ENCODE measurements at places on chromosomes 16 and 17.

DNA sequence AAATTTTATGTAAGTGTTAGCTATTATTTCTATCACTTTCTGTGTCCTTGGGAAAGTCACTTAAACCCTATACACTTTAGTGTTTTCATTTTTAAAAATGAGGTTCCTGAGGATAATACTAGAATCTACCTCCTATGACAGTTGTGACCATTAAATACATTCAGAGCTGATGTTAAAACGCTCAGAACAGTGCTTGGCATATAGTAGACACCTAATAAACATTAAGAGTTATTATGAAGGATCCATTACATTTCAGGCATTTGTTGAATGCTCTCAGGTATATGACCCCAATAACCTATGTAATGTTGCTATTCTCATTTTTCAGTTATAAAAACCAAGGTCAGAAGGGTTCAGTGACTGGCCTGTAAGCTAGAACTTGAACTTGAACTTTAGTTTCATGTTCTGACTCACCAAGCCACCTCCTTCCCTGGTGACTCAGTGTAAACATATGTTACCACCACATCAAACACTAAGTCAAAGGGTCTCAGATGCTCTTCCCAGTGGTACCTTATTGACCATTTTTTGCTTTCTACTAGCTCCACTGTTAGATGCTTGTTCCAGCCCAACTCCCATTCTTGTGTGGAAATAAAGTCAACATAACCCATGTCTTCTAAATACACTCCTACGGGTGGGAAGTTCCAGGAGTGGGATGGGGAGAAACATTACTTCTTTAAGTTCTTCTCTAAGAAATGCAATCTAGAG is 47.6 kb downstream of the HSD17B2 start:
- H3K27me3 ChIP-seq = peaks cover 7% of the 10 kb centered on the region
- H3K4me1 ChIP-seq = no peaks in the 10 kb centered on the region
- no peak for DNase-seq

- H3K4me3 ChIP-seq = no peak overlapping the region
- H3K27ac ChIP-seq = no peak overlapping the region
- no peaks in the 10 kb centered on the region for H3K27me3 ChIP-seq
Observed at GRCh38 chr17:8574687-8575086, 55.8 kb downstream of the MYH10 start.

GRCh38 chr16:69890892-69891282 is 60.2 kb upstream of the CLEC18A start:
- peaks cover 44% of the 10 kb centered on the region for H3K36me3 ChIP-seq
- H3K27me3 ChIP-seq = no peaks in the 10 kb centered on the region
- DNase-seq = no peak
- H3K27ac ChIP-seq = no peak overlapping the region
- H3K4me1 ChIP-seq = no peaks in the 10 kb centered on the region

DNA sequence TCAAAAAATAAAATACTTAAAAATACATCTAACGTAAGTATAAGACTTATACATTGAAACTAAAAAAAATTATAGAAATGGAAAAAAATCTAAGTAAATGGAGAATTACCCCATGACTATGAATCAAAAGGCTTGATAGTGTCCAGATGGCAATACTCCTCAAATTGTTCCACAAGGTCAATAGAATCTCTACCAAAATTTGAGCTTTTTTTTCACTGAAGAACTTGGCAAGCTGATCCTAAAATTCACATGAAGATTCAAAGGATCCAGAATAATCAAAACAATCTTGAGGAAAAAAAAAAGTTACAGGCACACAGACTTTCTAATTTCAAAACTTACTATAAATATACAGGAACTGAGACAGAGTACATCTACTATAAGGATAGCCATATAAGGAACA is 448.4 kb upstream of the CDH11 start:
- no peak overlapping the region for H3K4me3 ChIP-seq
- H3K36me3 ChIP-seq = no peaks in the 10 kb centered on the region
- no peak overlapping the region for H3K27ac ChIP-seq
- no peaks in the 10 kb centered on the region for H3K27me3 ChIP-seq
- H3K4me1 ChIP-seq = no peaks in the 10 kb centered on the region

DNA sequence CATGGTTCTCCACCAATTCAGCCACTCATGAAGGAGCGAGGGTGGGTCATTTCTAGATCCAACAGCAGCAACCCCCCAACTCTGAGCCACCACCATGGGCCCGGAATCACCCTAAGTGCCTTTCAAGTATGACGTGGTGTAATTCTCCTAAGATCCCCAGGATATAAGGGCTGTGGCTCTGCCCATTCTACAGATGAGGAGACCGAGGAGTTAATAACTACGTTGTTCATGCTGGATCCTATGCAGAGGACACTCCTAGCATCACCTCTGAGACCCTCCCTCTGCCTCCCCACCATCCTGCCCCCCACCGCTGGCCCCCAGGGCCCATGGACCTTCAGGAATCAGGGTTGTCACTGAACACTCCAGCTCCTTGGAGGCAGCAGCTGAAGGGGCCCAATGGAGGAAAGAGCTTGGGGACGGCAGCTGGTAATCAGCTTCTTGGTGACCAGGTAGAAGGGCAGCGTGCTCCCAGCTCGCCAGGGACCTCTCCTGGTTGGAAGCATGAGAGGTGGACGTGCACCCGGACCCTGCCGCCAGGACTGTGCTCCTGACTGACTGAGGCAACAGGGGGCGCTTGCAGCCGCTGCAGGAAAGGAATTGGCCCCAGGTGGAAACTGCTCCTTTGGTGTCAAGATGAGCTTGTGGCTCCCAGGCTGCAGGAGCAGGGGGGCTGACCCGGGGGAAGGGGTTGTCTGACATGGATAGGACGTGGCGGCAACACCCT is 28.2 kb upstream of the CACNG1 start:
- no peak overlapping the region for H3K4me3 ChIP-seq
- no peak for DNase-seq
- H3K27me3 ChIP-seq = no peaks in the 10 kb centered on the region
- no peaks in the 10 kb centered on the region for H3K36me3 ChIP-seq

- no peaks in the 10 kb centered on the region for H3K4me1 ChIP-seq
- no peaks in the 10 kb centered on the region for H3K27me3 ChIP-seq
- DNase-seq = no peak
- H3K36me3 ChIP-seq = peaks cover 41% of the 10 kb centered on the region
- no peak overlapping the region for H3K27ac ChIP-seq
Observed at GRCh38 chr17:62581764-62582163, 45.7 kb upstream of the MRC2 start.

DNA sequence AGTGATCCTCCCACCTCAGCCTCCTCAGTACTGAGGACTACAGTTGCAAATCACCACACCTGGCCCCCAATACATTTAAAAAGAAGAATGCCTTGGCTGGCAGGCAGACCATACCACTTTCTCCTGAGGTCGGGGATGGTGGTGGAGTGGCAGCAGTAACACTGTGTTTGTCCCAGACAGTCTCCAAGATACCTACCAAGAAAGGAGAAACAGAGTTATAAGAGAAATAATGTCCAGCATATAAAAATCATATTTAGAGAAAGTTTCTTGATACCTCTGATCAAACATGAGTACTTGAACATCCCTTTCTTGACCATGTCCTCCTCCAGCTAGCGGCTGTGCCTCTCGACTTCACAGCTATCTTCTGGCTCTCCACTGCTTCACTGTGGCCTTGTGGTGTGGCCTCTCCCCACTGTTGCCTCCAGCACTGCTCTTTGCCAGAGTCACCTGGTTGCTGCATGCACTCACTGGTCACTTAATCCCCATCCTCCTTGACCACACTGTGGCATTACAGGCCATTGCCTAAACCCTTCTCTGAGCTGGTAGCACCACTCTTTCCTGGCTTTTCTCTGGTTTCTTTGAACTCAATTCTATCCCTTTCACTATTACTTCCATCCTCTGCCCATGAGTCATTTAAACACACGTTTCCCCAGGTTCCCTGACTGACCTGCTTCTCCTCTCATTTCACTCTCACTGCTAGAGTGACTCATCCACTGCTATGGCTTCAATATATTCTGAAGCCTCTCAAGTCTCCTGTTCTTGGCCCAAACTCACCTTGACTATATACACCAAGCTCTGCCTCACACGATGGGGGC is 45.2 kb downstream of the XPO6 start:
- H3K27ac ChIP-seq = peak overlapping the region; percentile 13
- no peak for DNase-seq
- no peak overlapping the region for H3K4me3 ChIP-seq
- no peaks in the 10 kb centered on the region for H3K27me3 ChIP-seq

DNA sequence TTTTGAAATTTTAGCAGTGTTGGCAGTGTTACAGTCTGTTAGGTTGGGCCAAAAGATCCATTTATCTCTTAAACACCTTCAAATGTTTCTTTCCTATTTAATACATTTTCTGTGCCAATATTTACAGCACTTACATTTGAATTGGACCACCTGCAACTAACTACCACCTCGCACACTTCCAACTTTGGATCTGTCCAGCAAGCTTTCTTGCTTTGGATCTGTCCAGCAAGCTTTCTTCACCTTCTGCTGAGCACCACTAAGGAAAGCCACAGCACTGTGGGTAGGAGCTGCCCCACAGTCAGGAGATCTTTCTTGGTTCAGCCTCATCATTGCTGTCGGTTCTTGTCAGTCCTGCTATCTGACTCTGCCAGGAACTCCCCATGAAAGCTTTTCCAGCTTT is 129.3 kb downstream of the PHKB start:
- no peak overlapping the region for H3K27ac ChIP-seq
- no peaks in the 10 kb centered on the region for H3K4me1 ChIP-seq
- peaks cover 48% of the 10 kb centered on the region for H3K36me3 ChIP-seq
- no peak for DNase-seq
- H3K27me3 ChIP-seq = no peaks in the 10 kb centered on the region
- no peak overlapping the region for H3K4me3 ChIP-seq

All from CD4-positive, alpha-beta T cell (primary cell).